Muscle of arm (tissue), 14 donors: ENCODE measurements at places on chromosomes 1 and 21.

DNA sequence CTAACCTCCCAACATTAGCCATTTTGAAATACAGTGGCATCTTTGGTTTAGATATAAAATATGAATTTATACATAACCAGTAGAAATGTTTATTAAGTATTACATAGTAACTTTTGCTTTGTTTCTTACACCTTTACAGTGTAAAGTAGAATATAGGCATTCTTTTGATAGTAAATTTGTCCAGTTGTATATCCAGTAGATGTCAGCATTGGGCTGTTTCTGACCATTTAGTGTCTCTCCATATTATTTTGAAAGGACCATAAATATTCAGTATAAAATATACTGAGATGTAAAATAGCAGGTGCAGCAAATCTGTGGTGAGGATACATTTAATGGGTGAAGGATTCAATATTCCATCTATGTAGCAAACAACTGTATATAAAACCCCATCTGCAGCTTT, 115.8 kb upstream of the ZRANB2 start:
- DNase-seq, result peak; percentile 31

DNA sequence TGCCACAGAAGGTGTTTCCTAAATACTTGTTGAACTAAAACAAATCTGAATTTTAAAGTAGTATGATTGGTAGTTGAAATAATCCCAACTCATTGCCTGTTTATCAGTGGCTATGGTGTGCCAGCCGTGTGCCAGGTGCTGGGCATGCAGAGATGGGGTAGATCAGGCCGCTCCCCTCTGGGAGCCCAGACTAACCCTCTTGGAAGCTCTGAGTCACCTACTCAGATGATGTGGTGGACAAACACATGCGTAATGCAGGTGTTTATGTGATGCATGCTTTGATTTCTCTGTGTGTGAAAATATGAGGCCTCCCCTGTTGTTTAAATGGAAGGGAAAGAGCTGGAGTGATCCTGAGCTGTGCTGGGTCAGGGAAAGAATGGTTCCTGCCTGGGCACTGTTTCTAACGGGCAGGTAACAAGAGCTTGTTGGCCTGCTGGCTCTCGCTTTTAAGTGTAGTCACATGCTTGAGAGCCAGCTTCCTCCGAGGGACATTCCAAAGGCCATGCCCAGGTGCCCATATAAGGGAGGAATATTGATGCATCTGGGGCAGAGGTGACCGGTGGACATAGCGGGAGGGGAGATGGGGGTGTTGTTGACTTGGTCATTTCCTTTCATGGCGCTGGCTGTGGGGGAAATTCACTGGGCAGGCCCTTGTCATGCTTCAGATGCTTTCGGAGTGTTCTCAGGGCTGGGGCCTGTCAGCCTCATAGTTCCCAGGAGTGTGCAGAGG, 10.2 kb downstream of the MFN2 start:
- no peak for DNase-seq

- DNase-seq, result no peak
These were observed 14.9 kb downstream of the FASLG start for GRCh38 chr1:172673761-172674160.

GRCh38 chr1:6496365-6496721, 4.9 kb upstream of the PLEKHG5 start:
- DNase-seq, result no peak

DNA sequence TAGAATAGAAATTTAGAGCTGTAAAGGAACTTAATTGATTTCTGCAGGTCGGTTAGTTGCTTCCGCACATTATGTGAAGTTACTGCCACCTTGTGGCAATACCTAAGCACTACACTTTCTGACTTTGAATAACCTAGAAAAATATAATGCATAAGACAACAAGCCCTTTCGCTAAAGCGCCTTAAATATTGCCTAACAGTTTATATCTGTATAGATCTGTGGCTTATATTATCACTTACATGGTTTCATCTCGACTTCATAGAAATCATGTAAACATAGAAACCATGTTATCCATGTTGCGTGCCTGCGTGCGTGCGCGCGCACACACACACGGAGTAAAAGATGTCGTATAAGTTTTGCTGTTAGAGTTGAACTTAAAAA, 10.9 kb upstream of the IFI16 start:
- DNase-seq, result peak; percentile 73

- no peak for DNase-seq
These were observed 29.2 kb downstream of the IPP start for GRCh38 chr1:45721207-45721606.

DNA sequence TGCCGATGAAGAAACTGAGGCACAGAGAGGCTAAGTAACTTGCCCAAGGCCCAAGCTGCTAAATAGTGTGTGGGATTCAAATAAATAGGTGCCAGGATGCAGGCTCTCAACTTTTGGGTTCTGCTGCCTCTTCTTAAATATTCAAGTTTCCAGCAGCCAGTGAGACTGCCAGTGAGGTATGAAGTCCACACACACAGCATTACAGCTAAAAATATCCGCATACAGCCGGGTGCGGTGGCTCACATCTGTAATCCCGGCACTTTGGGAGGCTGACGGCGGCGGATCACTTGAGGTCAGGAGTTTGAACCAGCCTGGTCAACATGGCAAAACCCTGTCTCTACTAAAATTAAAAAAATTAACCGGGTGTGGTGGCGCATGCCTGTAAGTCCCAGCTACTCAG, 78.4 kb upstream of the DIRAS3 start:
- DNase-seq, result no peak

DNA sequence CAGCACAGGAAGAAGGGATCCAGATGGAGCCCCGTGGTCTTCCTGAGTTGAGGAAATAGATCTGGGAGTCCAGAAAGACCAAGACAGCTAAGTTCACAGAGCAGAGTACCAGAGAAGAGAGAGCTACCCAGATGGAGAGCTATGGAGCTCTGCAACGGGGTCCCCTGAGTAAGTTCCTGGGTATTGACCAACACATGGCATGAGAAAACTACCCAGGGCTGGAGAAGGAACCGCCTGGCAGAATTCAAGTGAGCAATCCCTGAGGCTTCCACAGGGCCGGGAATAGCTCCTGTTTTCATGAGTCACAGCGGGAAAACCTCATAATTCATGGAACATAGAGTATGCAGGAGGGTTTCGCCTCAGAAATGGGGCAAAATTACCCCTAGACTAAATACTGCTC, 19.7 kb downstream of the STPG1 start:
- no peak for DNase-seq

DNA sequence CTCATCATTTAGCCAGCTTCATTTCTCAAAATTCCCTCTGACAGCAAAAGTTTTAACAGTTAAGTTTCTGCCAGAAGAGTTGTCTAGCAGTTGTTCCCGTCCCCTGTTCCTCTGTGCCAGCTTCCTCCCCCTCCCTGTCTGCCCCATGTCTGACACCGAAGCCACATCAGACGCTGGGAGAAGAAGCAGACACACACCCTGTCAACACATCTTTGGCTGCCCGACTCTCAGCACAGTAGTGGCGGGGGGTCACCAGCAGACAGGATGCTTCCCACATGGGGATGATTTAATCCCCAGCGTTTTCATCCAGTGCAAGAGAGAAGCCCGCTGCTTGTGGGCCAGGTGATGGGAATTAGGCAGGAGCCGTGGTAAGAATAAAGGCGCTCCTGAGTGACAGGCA, 379.4 kb upstream of the RUNX1 start:
- peak; percentile 19 for DNase-seq

DNA sequence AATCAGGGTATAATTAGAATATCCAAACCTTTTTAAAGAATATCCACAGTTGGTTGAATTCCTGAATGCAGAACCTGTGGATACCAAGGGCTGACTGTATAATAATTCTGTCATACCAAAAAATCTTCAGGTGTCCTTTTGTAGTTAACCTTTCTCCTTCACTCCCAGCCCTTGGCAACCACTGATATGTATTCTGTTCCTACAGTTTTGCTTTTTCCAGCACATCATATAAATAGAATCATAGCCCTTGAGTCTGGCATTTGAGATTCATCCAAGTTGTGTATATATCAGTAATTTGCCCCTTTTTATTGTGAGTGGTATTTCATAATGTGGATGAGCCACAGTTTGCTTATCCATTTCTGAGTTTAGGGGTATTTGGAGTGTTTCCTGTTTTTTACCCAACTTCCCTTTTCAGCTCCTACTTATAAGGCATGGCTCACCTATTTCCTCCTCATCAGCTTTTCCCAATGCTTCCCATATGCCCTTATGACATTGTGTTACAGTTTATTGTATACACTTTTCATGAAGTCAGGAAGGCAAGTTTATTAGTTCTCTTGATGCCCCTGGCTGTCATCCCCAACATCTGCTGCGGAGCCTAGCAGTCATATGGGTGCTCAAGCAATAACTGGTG, 35.0 kb upstream of the AGO1 start:
- DNase-seq, result no peak

GRCh38 chr1:73953586-73953985, 244.4 kb downstream of the LRRIQ3 start:
- no peak for DNase-seq

GRCh38 chr1:44526295-44527073, 121.4 kb downstream of the RNF220 start:
- DNase-seq, result no peak

GRCh38 chr21:36207577-36208320, 51.1 kb downstream of the DOP1B start:
- no peak for DNase-seq

DNA sequence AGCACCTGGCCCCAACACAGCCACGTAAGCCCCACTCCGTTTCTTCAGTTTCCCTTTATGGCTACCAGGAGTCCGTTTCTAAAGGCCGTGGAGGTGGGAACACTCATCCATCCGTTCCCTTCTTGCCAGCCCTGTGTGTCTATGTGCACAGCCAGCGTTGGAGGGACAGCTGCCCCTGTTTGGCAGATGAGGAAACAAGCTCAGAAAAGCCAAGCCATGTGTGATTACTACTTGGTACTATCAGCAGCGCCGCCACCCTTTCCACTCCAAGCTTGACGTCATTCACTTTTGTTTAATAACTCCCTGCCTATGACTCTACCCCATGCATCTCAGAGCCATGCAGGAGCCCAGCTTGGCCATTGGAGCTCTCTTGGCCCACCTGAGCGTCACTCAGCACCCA, 3.5 kb downstream of the LRP8 start:
- DNase-seq, result no peak

DNA sequence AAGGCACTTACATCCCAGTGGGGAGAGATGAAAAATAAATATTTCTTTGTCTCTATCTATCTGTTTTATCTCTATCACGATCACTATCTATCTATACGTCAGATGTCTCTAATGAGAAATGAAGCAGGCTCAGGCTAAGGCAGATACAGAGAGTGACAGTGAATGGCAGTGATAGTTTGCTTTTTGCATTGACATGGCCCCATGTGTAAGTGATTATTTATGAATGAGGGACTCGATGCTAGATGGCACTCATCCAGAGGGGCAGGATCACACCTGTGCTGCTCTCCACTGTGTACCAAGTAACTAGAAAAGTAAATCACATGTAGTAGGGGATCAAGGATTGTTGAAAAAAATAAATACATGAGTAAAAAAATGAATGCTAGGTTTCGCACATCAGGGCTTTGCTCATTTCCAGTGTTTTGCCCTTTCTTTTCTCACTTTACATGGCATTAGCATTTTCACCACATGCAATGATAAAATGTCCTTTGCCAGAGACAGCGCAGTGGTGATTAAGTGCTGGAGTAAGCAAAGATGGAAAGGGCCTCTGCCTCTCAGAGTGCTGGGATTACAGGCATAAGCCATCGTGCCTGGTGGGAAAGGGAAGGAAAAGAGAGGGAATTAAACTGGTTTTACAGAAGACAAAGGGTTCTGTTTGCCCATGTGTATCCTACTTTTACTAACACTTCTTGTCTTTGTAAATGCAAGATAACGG, 16.5 kb downstream of the TBX19 start:
- DNase-seq, result no peak

DNA sequence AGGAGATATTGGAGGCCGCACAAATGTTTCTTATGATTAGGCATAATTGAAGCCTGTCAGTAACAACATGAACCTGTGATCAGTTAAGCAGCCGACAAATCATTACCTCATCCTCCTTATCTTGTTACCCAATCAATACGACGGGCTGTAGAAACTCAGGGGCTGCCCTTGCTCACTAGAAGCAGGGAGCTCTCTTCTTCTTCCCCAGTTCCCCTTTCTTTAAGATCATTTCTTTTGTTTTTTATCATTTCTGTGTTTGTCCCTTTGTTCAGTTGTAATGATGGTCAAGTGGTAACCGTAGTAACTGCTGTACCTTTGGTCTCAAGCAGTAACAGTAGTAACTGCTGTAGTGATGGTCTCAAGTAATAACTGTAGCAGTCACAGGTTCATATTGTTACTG, 13.8 kb upstream of the FCGR2A start:
- no peak for DNase-seq

DNA sequence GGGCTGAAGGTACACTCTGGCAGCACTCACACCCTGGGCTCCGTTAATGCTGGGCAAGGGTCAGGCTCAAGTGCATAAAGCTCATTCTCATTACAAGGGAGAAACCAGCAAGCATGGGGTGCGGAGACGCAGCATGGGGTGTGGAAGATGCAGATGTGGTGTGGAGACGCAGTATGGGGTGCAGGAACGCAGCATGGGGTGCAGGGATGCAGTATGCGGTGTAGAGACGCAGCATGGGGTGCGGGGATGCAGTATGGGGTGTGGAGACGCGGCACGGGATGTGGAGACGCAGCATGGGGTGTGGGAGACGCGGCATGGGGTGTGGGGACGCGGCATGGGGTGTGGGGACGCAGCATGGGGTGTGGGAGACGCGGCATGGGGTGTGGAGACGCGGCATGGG, 390.7 kb downstream of the NPHP4 start:
- no peak for DNase-seq

- DNase-seq, result peak; percentile 63
These were observed 5.1 kb upstream of the CSRP1 start for GRCh38 chr1:201511941-201512539.

DNA sequence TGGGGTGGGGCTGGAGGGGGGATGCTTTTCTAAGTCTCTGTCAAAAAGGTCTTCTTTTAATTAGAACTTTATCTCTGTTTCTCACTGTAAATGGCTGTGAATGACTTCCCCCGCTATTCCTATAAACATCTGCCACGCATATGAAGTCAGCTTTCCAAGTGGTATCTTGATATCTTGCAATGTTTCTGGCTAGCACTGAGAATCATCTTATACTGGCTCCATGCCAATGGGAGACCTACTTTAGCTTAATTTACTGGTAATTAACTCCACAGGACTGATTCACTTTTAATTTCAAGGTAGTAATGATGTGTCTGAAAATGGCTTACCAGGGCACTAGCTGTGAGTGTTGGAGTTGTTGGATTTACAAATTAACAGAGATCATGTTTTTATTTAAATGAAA, 4.3 kb downstream of the GPR88 start:
- DNase-seq, result no peak

DNA sequence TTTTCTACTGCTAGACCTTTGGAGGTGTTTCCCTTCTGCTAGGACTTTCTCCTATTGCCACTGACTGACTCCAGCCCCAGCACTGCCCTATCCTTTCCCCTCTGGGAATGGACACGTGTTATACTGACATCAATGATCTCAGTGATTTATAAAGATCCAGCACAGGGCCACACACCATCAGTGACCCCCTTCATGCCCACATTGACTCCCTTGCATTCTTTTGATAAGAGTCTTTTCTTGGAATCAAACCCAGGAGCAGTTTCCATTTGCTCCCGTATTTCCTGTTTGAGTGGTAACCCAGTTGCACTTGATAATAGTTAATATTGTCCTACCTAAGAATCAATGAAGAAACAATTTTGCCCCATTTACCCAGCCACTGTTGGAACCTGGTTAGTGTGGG, 501.0 kb upstream of the USP24 start:
- no peak for DNase-seq

GRCh38 chr1:200780545-200781369, 42.1 kb downstream of the CAMSAP2 start:
- DNase-seq, result peak; percentile 19

GRCh38 chr1:56416495-56416894, 162.9 kb downstream of the PLPP3 start:
- DNase-seq, result no peak

GRCh38 chr1:112805155-112805853, 90.2 kb upstream of the PPM1J start:
- no peak for DNase-seq
